ENCODE measurements at places on chromosomes 11 and 22.

DNA sequence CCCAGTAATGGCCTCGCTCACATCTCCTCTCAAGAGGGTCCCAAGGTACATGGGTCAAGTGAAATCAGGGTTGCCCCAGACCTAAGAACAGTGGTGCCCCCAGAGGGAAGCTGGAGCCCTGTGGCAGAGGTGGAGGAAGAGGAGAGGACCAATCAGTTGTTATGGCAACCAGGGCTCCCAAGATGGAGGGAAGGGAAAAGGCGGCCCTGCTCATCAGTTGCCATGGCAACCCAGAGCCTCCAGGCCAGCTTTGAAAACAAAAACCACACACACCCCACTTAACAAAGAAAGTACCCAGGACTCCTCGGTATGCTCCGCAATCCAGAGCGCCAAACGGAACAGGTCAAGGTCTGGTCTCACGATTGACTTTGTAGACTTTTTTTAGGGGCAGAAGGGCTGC, 53.5 kb upstream of the SLC35C1 start:
- DNase-seq: no peak

GRCh38 chr11:113238721-113239120, 75.7 kb upstream of the TTC12 start:
- no peak for DNase-seq

DNA sequence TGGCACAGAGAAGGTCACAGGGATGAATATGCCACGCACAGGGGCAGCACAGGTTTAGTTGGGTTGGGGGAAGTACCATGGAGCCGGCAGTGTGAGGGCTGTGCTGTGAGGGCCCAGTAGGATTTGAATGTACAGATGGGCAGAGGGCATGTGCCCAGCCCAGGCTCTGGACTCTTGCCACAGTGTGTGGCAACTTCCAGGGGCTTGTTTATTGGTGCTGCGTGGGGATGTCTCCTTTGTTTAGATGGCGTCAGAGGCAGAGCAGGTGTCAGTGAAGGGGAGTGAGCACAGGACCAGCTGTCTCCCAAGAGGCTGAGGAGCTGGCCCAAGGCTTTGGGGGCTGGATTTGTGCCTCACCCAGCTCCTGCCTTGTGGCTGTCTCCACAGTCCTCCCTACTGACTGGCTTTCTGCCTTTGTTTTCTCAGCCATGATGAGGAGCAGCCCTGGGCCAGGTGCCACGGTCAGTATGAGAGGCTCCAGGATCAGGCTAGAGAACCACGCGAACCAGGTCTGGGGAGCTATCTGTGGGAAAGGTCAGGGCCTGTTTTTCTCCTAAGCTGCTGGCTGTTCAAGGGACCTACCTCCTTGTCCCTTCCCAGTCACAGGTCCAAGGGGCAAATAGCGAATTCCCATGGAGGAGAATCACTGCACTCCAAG, 21.9 kb downstream of the SUN2 start:
- DNase-seq: peak; percentile 98

DNA sequence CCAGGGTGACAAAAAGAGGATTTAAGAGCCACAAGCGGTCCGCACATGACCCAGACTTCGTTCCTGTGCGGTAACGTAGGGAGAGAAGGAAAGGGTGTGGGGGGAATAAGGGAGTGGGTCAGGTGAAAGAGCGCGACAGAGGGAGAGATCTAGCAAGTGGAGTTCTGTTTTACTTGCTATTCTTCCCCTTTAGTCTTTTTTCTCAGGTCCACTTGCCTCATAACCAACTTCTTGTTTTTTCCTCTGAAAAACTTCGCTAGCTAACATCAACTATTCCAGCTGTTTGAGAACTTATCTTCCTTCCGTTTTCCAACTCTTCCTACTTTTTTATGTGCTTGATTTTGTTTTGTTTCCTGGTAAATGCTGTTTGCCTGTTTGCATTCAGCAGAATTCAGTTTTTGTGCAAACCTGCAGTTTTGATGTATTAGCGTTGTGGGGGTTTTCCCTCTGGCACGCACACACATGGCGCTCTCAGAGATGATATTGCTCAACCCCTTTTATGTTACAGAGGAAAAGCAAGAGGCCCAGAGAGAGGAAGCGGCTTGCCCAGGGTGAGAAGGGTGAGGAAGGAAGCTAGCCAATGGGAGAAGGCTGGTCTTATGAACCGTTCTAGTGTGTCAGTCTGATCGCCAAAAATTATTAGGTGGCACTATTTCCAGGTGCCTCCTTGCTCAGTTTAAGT, 592 bp upstream of the CTSC start:
- DNase-seq: peak; percentile 21

DNA sequence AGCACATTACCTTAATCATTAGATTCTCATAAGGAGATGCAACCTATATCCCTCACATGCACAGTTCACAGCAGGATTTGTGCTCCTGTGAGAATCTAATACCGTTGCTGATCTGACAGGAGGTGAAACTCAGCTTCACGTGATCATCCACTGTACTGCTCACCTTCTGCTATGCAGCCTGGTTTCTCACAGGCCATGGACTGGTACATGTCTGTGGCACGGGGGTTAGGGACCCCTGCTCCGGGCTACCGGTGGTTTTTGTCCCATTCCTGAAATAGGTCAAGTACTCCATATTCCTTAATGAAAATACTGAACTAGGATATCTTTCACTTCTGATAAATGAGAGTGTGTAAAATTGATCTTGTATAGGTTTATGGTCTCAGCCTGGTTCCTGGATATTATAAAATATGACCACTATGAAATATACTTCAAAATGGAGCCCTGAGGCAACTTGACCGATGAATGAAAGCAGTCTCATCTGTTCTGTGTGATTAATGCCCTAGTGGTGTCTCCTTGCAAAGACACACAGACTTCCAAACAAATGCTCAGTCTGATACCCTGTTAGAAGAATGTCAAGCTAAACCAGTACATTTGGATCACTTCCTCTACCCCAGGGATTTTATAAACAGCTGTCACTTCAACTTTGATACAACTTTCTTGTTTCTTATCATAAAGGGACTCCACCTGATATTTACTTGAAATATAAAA, 492.9 kb upstream of the ANO3 start:
- no peak for DNase-seq

GRCh38 chr11:15557457-15558230, 442.9 kb downstream of the INSC start:
- no peak for DNase-seq

GRCh38 chr11:5696210-5696609, 6.6 kb downstream of the TRIM22 start:
- DNase-seq: peak; percentile 91

DNA sequence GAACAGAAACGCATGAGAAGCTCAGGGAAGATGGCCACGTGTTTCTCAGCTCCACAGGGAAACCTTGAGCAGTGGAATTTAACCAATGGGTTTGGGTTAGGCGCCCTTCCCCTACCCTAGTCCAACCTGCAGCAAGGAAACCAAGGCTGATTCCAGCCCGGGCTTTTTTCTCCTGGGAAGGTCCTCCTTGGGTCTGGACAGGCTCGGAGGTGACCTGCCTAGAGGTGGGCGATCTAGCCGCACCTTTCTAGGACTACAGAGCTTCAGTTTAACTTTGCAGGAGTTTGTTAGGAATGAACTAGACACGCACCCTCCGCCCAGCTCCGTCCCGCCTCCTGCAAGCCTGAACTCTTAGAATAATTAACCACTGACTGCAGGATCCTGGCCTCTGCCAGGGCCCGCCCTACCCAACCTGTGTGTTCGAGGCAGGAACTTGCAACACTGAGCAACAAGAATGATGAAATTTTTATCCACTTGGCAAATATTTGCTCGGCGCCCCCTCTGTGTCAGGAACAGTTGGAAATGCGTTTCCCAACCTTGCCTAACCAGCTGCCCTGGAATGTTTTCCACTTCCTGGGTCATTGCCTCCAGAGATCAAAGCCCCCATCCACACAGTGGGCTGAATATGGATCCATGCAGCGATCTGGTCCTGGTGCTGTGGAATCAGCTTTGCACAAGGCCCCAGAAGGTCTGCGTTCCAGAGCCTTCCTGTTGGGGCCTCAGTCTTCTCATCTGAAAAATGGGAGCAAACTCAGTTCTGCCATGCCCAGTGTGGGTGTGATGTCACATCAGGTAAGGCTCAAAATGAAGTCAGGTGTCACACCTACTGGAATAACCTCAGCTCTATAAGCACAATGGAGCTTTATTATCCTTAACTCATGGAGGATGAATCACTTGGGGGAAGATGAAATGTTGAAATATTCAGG, 13.3 kb downstream of the MPST start:
- no peak for DNase-seq

DNA sequence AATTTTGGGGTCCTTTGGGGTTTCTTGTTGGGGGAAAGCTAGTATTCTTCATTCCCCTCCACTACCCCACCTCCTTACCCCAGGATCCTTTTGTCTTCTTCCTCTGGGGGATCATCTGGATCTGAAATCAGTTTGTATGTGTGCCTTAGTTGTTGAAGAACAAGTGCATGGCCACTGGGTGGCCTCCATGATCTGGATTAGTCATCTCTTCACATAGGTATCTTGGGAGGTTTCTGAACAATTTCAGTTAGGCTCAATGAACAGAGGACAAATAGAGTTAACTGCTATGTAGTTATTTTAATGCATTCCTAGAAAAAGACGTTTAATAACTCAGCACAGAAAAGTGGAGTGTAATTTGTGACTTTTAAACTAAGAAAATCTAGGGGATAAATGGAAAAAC, 7.1 kb upstream of the VWA5A start:
- peak; percentile 44 for DNase-seq

DNA sequence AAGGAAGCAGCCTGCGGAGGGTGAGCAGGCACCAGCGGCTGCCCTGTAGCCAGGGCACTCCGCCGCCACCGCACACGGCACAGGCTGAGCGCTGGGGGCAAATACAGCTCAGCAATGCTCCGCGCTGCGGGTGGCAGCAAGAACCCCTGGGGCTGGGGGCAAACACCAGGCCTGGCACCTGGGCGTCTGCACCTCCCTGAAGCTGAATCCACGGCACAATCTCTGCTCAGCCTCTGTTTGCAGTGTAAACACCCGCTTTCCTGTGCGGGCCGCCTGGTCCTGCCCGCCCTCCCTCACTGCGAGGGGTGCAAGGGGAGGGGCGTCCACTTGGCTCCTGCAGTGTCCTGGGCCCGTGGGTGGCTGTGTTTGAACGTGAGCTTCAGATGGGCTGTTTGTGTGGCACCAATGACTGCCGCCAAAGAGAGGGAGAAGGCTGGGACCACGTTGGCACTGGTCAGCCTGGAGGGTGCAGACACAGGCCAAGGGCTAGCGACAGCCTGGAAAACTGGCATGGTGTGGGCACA, 14.8 kb upstream of the MPPED1 start:
- DNase-seq: no peak

DNA sequence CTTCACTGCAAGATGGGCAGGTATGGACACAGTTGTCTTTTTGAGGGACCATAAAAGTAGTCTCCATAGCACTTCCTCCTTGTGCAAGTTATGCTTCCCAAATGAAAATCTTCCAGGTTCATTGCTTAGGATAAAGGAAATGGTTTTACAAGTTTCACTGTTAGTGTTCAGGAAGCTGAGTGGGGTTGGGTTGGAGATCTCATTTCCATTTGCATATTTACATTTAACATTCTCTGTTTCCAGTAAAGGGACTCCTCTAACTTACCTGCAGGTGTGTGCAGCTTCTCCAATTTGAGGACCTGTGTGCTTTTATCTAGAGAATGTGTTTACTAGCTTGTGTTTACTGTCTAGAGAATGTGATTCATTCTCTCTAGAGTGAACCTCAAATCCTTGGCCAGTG, 141.3 kb upstream of the POU2AF2 start:
- DNase-seq: no peak

DNA sequence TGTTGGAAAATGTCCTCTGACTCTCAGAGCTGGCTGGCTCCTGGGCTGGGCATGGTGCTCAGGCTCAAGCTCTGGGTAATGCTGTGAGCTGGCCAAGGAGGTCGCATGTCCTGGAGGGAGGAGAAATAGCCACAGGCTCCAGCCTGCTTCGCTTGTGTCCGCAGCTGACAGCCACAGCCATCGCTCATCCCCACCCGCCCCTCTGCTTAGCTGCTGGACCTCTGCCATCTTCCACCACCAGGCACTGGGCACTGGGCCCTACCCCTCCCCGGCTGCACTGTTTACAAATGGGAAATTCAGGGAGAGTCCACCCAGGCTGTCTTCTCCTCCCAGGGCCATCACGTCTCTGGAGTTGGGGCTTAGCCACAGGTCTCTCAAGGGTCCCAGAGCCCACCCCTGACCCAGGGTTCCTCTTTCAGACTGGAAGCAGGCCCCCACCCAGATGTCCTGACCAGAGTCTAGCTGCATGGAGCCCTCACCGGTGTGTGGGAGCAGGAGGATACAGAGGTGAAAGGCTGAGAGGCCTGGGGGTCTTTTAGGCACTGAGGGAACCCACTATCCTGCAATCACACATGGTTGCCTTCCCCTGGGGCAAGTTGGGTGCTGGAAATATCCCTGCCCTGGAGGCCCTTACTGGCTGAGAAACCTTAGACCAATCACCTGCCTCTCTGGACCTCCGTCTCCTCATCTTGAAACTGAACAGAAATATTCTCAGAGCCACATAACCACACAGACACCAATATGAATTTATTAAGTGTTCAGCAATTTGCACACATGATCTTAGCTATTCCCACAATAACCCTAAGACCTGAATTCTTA, 62.7 kb downstream of the CD82 start:
- DNase-seq: peak; percentile 97

DNA sequence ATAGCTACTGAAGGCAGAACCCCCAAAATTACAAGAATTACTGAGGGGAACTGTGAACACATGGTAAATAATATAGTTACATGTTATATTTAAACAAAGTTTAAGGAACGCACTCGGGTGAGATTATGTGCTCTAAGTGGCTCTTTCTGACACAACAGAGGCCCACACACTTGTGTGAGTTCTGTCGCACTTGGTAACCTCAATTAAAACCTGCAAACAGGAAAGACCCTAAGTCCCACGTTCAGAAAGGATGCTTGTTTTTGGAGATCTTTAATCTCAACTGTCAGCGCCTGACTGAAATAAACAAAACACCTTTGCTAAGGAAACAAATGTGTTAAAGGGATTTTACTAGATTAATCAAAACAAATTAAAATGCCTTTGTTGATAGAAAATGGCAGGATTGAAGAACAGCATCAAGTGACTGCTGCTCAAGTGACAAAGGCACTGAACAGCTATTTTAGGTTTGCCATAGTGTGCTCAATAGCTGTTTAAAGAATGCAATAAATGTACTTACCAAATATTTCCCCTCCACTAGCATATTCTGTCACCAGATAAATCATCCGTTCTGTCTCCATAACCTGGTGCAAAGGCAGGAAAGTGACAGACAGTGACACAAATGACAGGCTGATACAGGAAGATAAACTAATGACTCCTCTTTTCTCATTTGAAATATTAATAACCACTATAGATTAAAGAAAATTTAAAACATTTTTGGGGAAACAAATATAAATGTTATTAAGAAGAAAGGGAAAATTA, 116.3 kb upstream of the APOA1 start:
- DNase-seq: no peak

- peak; percentile 92 for DNase-seq
Observed at GRCh38 chr11:57638005-57638781, 11.5 kb downstream of the YPEL4 start.

GRCh38 chr11:69567951-69568808, 72.8 kb upstream of the CCND1 start:
- no peak for DNase-seq

All from myocyte (in vitro differentiated cells).